ENCODE measurements at places on chromosomes 16 and 17. TPM values are rescaled to one million over a fixed set of nuclear protein-coding genes. Genes with fewer than 3 reads are reported as not detected.

EVPL gene
- total RNA-seq, result 0.05 TPM

LRRC37A gene
- 0.32 TPM for total RNA-seq

OR2C1 gene
- not detected for total RNA-seq

CCL13 gene
- total RNA-seq, result 0.97 TPM

PPP1R27 gene
- total RNA-seq, result 0.32 TPM

HYDIN gene
- 2.6 TPM for total RNA-seq

MT1H gene
- not detected for total RNA-seq

PIMREG gene
- total RNA-seq, result not detected

KRTAP2-3 gene
- not detected for total RNA-seq

RECQL5 gene
- 11.3 TPM for total RNA-seq

HOXB4 gene
- total RNA-seq, result 1.6 TPM

TMED6 gene
- total RNA-seq, result 0.38 TPM

CDIP1 gene
- total RNA-seq, result 42.1 TPM

TEKT3 gene
- total RNA-seq, result 0.86 TPM

CLEC3A gene
- total RNA-seq, result not detected

ATP2A3 gene
- total RNA-seq, result 8.9 TPM

FZD2 gene
- 5.7 TPM for total RNA-seq

AOC3 gene
- total RNA-seq, result 12.9 TPM
